Motor neuron (in vitro differentiated cells): ENCODE measurements at places on chromosomes 7 and 10.
A peak's percentile ranks its signal among the peaks of the same experiment; 100 is the strongest.

- no peak for ATAC-seq
These were observed 37.5 kb downstream of the HK1 start for GRCh38 chr10:69315610-69316312.

GRCh38 chr10:7756360-7756992 lies 31.3 kb downstream of the KIN start:
- no peak for ATAC-seq

DNA sequence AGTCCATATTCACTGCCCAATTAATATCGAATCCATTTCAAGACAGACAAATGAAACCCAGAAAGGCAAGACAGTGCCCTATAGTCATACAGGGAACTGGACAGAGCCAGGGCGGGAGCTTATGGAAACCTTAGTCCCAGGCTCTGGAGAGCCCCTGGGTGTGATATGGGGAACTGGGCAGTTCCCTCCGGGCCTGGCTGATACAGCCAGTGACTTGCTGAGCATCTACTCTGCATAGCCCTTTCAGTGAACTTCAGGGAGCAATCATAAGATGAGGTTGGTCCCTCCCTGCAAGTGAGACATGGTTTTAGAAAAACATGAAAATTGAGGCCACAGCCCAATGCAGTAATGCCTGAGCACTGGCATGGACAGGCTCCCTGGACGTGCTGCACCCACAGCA lies 241.9 kb downstream of the GRID1 start:
- no peak for ATAC-seq

GRCh38 chr7:26348234-26348851 lies 56.7 kb downstream of the SNX10 start:
- no peak for ATAC-seq

GRCh38 chr7:16419859-16420258 lies 1.5 kb downstream of the CRPPA start:
- ATAC-seq, result no peak

- ATAC-seq, result no peak
These were observed 5.8 kb downstream of the IFIT1 start for GRCh38 chr10:89398003-89398749.

DNA sequence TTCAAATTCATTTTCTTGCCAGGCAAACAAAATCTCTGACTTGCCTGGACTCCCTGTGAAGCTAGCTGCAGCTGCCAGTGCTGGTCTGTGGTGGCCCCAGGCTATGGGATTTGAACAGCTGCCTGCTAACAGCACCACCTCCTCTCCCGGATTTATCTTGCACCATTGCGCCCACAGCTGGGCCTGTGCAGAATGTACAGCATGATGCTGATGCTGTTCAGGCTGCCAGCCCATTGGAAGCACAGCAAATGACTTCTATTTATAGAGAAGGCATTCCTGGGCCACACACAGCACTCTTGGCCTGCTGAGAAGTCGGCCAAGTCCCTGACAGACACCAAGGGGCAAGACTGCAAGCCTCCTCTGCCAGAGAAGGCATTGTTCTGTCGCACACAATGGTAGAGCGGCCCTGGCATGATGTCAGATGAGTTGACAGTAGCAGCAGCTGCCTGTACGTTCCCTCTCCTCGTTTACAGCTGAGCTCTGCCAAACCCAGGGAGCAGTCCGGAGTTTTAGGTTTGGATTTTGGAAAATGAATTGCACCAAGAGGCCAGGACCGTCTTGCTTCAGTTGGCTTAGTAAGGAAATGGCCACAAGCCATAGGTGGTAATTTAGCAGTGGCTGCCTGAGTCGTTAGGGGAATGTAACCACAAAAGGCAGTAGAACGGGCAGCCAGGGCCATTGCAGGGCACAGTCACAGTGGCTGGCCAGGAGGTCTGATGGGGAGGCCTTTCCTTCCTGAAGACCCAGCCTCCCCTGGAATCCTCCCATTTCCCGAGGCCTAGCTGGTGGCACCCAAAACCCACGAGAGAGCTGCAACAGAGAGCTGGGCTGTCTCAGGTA lies 38.5 kb downstream of the MTURN start:
- ATAC-seq, result peak; percentile 81

DNA sequence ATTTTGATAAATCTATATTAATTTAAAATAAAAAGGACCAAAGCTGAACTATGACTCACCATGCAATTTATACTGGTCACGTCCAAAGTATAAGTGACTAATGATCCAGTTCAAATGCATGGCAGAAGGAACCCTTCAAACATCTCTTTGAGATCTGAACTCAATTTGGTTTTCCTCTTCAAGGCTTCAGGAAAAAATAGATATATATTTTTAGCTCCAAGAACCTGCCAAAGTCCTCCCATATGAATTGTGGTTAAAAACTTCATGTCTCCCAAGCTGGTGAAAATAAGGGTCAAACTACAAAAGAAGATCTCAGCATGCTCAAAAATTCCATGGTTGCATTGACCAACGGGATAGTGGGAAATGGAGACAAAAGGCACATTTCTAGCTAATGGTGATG lies 34.6 kb upstream of the PDE1C start:
- no peak for ATAC-seq

GRCh38 chr7:143008007-143008901 lies 18.7 kb downstream of the OR9A2 start:
- ATAC-seq, result peak; percentile 88

GRCh38 chr10:86304436-86304835 lies 62.2 kb downstream of the GRID1 start:
- no peak for ATAC-seq

GRCh38 chr7:87445897-87446296 lies 29.6 kb downstream of the ABCB4 start:
- no peak for ATAC-seq

DNA sequence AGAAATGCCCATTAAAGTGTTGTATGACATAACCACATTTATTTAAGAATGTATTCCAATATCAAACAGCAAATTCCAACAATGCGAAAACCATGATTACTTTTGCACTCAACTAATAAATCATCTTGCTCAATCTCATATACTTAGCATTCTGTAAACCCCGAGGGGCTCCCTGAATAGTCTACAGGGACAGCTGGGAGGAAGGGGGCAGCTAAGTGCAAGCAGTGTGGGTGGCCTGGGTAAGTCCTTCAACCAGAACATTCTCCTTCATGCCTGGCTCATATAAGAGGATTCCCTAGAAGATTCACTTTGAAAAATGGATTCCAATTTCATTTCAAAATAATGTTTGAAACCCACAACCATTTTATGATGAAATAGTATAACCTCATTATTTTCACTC lies 355.5 kb downstream of the CDC14C start:
- no peak for ATAC-seq

DNA sequence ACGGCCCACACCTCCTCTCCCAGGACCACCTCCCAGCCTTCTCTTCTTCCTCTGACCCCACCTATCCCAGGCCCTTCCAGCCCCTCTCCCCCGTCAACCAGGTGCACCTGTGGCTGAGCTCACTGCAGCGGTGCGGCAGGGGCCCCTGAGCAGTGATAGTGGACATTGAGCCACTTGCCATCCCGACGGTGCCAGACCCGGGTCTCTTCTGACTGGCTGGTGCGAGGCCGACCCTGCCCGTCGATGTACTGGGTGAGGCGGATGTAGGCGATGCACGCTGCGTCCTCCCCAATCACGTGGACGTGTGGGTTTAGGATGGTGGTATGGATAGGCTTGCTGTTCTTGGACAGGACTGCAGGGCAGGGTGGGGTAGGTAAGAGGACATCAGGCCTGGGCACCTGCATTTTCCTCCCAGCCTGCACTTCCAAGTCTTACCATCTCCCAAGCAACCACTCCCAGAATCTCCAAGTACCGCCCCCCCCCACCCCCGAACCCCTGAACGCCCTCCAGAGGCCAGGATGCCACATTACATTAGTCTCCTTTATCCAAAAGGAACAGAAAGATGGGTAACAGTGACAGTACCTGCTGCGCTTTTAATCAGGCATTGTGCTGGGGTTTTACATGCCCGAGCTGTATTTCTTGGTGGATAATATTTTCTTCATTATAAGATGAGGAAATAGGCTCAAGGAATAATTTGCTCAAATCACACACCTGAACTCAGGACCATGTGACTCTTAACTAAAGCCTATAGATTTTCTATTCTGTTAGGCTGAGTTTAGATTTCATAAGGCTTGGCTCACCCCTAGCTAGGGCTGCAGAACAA lies 3.7 kb upstream of the NDST2 start:
- ATAC-seq, result no peak

DNA sequence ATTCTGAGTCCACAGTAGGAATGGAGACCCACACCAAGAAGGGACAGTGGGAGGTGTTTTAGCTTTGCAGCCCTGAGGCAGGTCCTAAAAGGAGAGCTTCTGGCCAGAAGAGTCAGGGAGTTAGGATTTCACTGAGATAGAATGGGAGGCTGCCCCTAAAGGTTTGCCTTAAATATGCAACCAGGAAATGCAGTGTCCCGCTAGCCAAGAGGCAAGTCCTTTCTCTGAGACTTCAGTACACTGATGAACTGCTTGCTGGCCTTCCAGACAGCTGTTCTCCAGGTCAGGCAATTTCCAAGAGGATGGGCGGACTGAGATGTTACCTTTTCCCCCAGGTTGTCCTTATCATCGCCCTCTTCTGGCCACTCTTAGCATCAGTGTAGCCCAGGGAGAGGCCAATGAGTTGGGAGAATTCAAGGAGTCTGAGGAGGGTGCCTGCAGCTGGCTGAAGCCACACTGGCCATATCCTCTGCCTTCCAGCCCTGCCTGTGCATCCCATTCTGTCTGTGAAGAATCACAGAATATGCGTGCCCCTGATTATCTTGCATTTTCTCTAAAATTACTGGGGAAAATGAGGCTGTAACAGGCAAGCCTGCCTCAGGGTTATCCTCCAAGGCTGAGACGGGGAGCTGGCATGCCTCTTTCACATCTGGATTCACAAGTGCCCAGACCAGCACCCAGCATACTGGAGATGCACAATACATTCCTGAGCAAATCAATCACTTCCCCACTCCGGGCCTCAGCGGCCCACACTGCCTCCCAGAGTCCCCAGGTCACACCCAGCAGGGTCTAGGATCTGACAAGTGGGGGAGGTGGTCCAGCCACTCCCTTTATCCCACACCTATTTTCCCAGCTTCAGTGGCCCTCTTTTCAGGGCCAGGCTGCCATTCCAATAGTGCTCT lies 2.4 kb downstream of the TLL2 start:
- ATAC-seq, result no peak

DNA sequence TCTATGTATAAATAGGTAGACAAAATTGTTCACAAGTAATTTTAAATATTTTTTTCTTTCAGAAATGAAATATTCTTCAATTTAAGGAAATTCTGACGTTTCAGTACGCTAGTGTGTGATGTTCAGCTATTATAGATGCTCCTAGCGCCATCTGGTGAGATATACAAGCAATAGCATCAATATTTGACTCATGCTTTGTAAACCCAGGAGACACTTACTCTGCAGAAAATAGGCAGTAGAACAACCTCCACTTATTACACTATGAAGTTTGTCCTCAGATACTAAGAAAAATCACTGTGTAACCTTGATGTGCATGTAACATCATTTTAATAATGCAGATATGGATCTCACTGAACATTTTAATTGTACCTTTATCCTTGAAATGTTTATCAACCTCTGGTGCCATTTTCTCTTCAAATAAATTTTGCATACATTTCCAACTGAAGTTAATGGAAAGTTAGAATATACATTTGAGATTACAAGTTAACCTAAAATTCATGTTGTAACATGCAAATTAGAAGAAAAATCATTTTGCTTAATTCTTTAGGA lies 151.5 kb upstream of the FAM3C start:
- ATAC-seq, result no peak

- no peak for ATAC-seq
These were observed 18.4 kb upstream of the FRMD4A start for GRCh38 chr10:14349081-14349480.

DNA sequence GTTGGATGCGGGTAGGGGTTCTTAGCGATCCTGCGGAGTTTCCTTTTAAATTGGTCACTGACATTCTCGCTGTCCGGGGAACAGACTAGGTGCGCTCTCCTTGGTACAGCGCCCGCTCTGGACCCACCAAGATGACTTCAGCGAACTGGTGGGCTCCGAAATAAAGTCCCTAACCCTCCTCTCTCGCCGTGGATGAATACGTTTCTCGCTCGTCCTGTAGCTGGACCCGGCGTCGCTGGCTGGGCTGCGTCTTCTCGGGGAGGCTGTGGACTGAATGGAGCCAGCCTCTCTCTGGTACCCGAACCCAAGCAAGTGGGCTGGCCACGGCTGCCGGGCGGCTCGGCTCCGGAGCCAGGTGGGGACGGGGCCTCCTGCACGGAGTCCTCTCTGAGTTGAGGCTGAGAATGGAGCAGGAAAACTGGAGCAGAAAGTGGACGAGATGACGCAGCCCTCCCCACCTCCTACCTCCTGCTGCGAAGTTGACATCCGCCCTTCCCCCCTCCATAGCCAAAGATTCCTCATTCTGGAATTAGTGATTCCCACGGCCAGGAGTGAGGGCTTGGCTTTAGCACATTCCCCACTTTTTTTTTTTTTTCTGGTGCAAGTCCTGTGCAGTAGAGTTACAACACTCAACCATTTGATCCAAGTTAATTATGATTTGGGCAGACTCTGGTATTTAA lies 1.5 kb downstream of the UNC5B start:
- no peak for ATAC-seq

GRCh38 chr7:157263156-157263555 lies 73.6 kb upstream of the DNAJB6 start:
- no peak for ATAC-seq

- no peak for ATAC-seq
These were observed 20.1 kb downstream of the CHCHD3 start for GRCh38 chr7:133061792-133062191.

- ATAC-seq, result no peak
These were observed 902.8 kb downstream of the LRMDA start for GRCh38 chr10:76334255-76334654.

DNA sequence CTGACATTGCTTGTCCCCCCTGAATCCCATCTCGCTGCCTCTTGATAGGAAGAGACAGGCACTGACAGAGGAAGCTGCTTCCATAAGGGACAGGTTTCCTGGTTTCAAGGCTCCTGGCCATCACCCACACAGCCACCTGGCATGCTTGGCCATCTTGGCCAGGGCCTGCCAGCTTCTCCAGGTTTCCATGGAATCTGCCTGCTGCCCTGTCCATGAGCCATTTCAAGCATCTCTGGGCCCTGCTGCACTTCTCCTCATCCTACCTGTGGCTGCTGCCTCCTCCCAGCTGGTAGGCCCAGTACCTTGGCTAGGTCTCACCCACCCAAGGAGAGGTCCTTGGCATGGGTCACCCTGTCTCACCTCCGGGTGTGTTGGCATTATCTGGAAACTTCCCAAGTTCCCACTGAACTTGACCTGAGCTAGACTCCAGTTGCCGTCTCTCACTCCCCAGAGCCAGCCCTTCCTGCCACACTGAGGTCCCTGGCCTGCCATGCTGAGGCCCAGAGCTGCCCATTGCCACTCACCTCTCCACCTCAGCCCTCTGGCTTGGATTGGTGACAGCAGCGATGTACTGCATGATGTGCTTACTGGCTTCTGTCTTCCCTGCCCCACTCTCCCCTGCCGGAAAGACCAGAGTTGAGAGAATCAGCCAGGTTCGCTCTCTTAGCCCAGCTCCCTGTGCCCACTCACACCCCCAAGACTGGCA lies 2.6 kb downstream of the MYO1G start:
- ATAC-seq, result no peak

DNA sequence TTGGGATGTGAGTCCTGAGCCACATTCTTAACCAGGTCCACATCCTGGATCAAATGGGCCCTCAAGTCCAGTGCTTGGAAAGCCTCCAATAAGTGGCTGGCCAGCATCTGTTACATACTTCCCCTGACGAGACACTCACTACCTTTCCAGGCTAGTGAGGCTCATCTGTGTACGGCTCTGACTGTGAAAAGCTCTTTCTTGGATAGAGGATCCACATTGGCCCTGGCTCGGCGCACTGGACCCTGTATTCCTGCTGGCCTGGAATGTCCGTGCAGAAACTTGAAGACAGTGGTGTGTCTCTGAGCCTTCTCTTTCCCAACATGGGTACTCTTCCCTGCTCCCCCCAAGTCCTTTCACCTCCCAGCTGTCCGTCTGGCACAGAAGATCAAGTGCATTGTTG lies 35.5 kb downstream of the MYL10 start:
- no peak for ATAC-seq
